ENCODE measurements at places on chromosomes 7 and 10.

DNA sequence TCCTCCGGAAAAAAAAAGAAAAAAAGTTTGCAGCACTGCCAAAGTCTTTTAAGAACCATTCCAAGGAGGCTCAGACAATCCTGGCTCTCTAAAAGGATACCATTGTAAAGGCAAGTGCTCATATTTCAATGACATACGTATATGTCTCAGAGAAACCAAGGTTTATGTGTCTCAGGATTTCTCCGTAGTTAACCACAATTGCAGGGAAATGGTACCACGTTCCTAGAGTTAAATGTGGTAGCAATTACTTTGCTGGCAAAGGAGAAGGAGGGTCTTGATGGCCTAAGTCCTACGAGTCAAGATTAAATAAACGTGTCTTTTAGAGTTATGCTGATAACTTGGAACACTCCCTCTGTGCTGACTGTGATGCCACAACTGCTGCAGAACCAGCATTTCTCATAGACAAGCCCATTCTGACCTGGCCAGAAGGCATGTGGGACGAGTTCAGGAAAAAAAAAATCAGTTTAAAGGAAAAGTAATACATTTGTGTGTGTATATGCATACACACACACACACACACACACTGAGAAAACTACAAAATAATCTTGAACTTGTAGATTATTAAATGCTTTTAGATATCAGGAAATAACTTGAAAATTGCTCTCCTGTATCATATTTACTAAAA lies 245.9 kb downstream of the FGFR2 start:
- DNase-seq: no peak

- DNase-seq: no peak
Measured at GRCh38 chr7:105711726-105712402, 130.6 kb upstream of the EFCAB10 start.

DNA sequence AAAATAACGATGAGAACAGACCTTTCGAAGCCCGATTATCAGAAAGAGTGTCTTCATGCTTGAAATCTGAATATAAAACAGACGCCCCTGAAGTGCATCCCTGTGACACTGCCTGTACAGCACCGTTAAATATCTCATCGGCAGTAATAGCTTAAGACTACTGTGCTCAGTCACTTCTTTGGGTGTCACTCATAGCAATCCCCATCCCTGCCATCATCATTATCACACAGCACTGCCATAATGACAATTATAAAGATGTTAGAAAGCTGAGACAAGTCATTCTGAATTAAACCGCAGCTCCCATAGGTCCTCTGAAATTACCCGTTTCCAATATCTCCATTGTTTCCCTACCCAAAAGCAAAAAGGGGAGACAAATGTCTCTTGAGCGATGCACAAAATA lies 567.7 kb upstream of the C7orf33 start:
- DNase-seq: no peak

- no peak for DNase-seq
Measured at GRCh38 chr7:28195910-28196620, 15.5 kb upstream of the JAZF1 start.

GRCh38 chr7:42350801-42351200 lies 113.8 kb upstream of the GLI3 start:
- DNase-seq: peak; percentile 13

DNA sequence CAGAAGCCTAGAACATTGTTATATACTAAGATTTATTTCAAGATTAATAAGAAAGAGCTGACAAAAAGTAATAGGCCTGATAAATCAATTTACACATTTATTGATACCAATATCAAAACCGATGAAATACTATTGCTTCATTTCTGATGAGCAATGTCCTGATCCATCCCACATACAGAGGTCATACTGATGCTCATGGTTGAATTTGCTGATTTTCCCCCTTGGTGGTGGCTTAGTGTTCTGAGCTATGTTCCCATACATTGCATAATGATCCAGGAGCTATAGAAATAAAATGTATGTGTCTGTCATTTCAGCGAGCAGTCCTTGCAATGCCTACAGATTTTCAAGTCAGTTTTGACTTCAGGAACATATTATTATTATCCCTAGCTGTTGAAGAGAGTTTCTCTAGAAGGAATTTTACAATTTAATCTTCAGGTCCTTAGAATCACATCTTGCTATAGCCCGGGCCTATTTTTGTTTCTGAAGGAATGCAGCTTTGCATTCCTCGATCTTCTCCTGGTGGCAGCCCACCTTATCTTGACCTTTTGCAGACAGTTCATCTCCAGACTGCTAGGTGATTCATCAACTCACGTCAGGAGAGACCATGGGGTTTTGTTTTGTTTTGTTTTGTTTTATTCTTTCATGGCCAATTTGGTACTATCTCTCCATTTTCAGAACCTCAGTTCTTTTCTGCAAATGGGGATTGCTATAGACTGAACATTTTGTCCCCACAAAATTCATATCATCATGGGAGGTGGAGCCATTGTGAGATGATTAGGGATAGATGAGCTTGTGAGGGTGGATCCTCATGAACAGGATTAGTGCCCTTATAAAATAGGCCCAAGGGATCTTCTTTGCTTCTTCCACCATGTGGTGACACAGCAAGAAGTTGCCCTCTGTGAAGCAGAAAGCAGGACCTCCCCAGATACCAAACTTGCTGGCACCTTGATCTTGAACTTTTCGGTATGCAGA lies 465.6 kb upstream of the IGFBP3 start:
- peak; percentile 38 for DNase-seq

- DNase-seq: no peak
Measured at GRCh38 chr7:44964384-44964830, 14.4 kb downstream of the MYO1G start.

GRCh38 chr7:18425227-18425626 lies 70.3 kb upstream of the HDAC9 start:
- peak; percentile 8 for DNase-seq

DNA sequence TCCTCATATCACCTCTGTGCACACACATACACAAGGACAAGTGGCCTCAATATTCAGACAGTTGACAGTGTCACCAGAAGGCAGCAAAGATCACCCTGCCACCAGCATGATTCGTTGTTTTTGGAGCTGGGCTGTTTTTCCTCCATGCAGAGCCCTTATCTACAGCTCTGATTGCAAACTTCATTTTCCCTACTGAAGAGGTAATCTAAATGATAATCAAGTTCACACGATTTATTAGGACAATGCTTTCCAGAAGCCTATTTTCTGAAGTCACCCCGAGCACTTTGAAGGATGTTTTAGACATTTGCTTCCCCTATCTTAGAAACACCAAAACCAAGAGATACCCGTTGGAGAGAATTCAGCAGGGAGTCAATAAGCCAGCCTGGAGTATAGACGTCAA lies 46.0 kb upstream of the ADAM12 start:
- DNase-seq: no peak

DNA sequence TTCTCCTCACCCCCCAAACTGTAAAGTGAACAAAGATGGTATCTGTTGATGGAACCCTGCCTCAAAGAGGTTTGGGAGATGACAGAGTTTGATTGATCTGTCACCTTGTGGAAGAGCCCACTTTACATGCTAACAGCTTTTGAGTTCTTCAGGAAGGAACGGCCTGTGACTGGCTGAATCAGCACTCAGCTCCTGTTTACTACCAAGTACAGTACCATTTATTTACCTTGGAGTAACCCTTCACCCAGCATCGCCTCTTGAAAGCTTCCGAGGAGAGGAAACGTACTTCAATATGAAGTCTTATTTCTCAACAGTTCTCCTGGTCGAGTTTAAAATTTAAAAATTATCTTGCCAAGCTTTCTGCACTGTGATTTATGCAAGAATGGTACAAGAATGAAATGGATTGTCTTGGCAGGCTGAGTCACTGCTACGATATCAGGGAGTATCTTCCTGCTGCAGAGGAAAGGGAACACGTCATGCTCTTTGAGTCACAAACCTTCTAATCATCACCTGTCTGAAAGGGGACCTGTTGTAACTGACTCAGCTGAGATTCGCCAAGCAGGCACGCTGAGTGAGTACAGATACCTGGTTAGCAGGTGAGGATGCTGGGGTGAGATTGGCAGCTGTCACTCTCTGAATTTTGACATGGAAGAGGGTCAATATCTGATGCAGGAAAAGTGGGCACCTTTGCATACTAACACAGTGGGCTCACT lies 30.1 kb downstream of the KLF6 start:
- DNase-seq: no peak

DNA sequence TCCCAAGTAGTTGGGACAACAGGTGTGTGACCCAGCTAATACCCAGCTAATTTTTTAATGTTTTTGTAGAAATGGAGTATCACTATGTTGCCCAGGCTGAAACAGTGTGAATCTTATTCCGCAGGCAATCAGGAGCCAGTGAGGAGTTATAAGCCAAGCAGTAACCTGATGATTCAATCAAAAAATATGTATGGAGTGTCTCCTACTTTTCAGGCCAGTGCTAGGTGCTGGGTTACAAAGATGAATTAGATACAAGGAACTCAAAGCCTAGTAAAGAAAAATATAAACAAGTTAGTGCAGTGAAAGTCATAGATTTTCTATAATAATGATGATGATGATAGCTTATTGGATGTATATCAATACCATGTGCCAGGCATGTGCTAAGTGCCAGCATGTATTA lies 13.2 kb upstream of the IFRD1 start:
- no peak for DNase-seq

- DNase-seq: no peak
Measured at GRCh38 chr7:101764221-101764620, 53.2 kb upstream of the CUX1 start.

- DNase-seq: peak; percentile 77
Measured at GRCh38 chr10:70652761-70653657, 19.3 kb upstream of the ADAMTS14 start.

DNA sequence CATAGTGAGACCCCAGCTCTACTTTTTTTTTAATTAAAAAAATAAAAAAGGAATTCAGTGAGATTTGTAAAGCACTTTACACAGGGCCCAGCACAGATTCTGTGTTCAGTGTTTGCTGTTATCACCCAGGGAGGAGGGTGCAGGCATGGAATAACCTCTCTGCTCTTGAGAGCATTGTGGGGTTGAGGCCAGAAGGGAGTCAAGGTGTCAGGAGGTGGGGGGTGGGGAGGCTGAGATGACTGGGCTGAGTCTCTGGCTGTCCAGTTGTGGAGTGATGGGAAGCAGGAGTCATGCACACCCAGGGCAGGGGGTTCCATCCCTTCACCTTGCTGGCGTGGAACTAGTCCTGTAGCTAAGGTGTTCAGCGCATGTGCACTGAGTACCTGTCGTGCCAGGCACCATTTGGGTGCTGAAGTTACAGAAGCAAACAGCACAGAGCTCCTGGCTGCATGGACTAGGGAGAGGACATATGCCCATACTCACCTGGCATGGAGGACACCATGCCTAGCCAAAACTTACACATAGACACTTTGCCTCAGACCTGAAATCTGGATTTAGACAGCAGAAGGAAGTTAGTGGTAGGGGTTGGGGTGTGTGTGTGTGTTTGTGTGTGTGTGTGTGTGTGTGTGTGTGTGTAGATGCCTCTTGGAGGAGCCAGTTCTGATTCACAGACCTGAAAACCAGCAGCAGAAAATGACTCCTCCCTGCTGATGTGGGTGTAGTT lies 69.2 kb upstream of the LRRC4 start:
- no peak for DNase-seq

GRCh38 chr10:97612386-97612785 lies 20.9 kb downstream of the MORN4 start:
- DNase-seq: peak; percentile 70

- peak; percentile 46 for DNase-seq
Measured at GRCh38 chr10:98262571-98262970, 5.4 kb downstream of the LOXL4 start.

GRCh38 chr10:43120929-43121314 lies 17.3 kb upstream of the CSGALNACT2 start:
- DNase-seq: no peak

GRCh38 chr10:20181434-20181833 lies 365.2 kb downstream of the PLXDC2 start:
- DNase-seq: no peak

DNA sequence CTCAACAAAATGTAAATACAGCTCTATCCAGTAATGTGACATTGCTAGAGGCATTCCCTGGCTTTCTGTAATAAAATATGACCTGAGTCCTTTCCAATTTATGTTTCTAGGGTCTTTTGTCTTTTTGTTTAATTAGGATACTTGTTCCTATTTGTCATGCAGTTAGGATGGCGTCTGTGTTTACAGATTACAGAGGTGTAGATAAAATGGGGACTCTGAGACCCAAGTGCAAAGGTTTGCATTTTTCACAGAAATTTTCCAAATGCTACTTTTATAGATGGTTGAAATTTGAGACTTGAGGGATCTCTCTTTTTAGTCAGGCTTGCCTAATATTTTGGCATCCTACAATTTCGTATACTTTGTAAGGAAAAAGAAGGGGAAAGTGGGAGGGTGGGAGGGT lies 332.4 kb downstream of the PTEN start:
- no peak for DNase-seq

GRCh38 chr7:44646921-44647636 lies 40.7 kb downstream of the OGDH start:
- no peak for DNase-seq

DNA sequence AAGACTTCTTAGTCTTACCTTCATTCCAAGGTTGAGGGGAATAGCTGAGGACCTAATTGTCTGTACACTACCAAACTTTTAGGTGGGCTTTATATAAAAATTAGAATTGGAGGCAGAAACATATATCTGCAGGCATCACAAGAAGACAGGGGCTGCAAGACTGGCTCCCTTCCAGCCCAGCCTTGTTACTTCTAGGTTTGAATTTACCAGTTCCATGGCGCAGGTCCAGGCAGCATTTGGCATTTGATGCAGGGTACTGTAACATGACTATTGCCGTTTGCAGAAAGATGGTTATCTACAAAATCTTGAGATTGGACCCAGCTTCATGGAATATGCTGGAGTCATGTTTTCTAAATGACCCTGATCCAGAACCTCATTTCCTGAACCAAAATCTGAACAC lies 105.4 kb upstream of the RHOBTB1 start:
- DNase-seq: no peak

GRCh38 chr7:148581624-148582023 lies 8.9 kb upstream of the C7orf33 start:
- no peak for DNase-seq

- DNase-seq: no peak
Measured at GRCh38 chr7:116708861-116709260, 36.9 kb downstream of the MET start.

DNA sequence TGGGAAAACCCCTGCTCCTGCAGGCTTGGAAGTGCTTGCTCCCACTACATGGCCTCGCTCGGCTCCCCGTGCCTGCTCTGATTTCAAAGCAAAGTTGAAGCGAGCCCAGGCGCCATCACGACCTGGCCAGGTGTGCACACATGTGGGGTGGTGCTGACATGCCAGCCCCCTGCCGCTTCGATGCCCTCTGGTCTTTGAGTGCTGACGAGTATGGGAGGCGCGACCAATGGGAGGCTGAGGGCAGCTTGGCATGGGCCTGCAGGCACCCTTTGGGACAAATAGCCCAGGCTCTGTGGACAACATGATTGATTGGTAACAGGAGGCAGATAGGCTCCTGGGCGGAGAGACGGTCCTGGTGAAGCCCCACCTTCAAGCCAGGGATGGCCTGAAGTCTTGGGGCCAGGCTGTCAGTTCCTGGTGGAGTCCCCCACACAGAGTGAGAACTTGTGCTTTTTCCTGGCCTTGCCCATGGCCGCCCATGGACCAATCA lies 252.4 kb upstream of the SEMA3A start:
- no peak for DNase-seq

DNA sequence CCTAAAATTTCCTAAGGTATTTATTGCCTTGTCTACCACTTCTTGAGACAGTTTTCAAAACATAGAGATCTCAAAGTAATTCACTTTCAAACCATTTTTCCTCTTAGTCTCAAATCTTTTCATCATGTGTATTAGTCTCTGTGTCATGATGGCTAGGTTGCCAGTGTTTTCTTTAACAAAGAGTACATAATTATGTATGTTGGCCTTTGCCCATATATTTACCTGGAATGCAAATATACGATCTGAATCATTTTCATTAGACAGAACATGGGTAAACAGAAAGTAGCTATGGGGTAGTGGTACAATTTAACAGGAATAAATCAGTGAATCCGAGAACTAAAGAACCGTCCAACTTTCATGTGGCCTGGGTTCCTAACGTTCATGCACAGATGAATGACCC lies 852.1 kb upstream of the MBL2 start:
- no peak for DNase-seq
